IMR-90 (cell line): ENCODE measurements at places on chromosomes 11 and 22. TPM values are rescaled to one million over a fixed set of nuclear protein-coding genes. Genes with fewer than 3 reads are reported as not detected.
A peak's percentile ranks its signal among the peaks of the same experiment; 100 is the strongest.

MOGAT2 gene
- total RNA-seq: not detected in 2 replicates

GRCh38 chr11:44748606-44749005 lies 21.8 kb downstream of the TSPAN18 start:
- no peak for DNase-seq

- no peak for DNase-seq
These were observed 261.8 kb upstream of the MTNR1B start for GRCh38 chr11:92707665-92708064.

GRCh38 chr11:15158351-15159015 lies 43.8 kb downstream of the INSC start:
- peak; percentile 88 for DNase-seq

- no peak for DNase-seq
These were observed 45.2 kb upstream of the ADSL start for GRCh38 chr22:40300884-40301672.
